ENCODE measurements at places on chromosomes 1 and 21.

DNA sequence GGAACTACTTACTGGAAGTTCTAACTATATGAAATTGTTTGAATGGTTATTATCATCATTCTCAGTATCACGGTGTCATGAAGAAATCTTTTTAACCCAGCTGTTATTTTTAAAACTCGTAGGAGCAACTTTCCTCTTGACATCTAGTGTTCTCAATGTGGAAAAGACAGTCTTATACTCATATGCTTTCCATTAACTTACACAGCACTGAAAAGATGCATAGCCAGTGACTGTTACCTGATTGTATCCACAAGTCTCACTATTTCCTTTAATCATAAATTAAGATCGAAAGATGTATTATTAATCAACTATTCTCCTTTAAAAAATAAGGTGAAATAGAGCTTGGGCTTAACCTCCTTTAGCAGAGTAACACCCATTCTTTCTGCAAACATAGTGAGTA is 59.7 kb upstream of the TNFSF4 start:
- no peak for DNase-seq

DNA sequence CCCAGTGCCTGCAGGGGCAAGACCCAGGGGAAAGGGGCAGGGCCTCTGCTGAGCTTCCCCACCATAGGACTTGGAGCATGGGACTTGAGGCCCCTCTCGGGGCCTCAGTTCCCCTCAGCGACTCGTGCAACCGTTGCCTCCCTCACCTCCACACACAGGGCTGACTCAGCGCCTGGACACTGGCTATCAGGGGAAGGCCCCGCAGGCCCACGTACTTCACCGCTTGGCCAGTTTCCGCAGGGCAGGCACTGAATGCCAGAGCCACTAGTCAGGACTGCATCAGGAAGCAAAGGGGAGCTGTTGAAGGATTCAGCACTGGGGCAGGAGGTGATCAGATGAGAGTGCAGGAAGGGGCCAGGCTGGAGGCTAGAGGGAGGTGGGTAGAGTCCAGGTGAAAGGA is 15.5 kb upstream of the FAM131C start:
- no peak for DNase-seq

- DNase-seq: no peak
These were observed 29.9 kb downstream of the PSMG1 start for GRCh38 chr21:39153373-39153772.

DNA sequence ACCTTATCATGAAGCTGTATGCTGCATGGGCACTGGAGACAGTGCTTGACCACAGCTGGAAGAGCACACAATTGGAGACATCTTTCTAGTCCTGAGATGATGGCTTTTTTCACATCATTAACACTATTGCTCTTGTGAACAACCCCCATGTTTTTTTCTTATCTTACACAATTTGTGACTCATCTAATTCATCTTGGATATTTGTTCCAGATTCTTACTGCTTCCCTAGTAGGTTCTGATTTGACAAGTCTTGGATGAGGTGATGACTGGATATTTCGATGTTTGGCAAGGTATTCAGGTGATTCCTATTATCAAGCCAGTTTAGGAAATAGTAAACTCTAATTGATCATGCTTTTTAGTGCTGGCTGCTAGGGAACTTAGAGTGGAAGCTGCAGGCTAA is 23.7 kb downstream of the HLX start:
- DNase-seq: no peak

GRCh38 chr1:109910123-109910962 is at the start of gene CSF1:
TSS of gene CSF1 (plus strand) at chr1:109910849. CDS start at chr1:109911024, 175 bp downstream.
- peak; percentile 76 for DNase-seq

DNA sequence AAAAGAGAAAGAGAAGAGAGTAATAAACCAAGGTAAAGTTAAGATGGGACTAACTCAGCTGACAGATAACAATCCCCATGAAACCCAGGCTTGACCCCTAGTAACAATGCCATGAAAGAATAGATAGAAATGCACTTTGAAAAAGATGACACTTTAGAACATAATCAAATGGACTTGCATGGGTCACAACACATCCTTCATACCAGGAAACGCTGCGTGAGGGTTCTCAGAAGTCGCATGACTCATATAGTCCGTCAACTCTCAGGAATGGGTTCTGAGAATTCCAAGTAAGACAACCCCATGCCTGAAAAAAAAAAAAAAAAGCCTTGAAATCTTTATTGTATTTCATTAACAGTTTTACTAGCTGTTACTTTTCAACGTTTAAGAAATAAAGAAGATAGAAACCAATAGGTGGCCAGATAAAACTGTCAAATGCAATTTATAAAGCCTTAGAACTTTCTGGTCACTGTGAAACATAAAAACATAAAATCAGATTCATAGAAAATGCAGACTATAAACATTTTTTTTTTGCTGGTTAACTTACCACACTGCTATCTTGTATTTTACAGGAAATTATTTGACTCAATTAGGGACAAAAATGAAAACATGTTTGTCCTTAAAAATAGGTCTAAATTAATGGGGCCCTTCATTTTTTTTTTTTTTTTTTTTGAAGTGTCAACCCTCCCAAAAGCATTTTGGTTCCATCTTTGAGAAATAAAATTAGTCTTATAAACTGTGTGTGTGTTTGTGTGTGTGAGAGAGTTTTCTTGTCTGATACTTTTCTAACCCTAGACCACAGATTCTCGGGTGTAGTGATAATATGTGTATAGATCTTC is 202.1 kb downstream of the NCAM2 start:
- no peak for DNase-seq

DNA sequence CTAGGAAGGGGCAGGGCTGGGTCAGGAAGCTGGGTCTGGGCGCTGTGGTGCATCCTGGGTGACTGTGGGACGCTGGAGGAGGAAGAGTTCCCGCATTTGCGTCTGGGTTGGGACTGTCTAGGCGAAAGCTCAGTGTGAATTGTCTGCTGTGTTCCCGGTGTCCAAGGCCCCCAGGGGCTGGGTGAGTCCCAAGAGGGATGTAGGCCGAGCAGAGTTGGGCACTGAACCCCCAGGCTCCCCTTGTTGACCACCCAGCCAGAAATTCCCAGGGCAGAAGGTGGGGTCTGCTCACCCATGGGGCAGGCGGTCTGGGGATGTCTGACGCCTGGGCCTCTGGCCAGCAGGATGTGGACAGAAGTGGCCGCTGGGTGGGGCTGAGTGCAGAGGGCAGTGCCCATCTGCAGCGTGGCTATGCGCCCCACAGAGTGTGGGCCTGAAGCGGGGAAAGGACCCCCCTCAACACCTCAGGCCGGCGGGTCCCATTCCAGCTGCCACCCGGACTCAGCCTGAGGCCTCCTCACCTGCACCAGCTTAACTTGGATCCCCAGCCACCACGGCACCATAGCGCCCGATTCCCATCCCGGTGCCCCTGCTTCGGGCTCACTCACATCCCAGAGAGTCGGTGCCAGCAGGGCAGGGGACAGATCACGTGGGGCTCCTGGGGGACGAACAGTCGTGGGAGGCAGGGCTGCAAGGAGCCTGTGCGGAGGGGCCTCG is 37.0 kb upstream of the POFUT2 start:
- DNase-seq: no peak

DNA sequence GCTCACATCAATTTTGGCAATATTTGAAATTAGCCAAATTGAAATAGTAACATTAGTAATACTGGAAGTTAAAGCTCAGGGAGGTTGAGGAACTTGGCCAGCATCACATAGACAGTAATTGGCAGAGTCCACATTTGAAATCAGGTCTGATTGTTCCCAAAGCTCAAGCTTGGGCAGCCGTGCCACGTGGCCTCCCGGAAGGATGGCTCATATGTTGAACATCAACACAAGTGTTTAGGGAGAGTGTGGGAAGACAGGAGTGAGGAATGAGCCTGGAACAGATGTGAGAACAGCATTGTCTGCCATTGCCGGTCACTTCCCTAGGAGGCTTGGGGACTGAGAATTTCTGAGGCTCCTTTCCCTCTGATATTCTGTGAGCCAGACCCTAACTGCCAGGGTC is 40.2 kb upstream of the RBM15 start:
- DNase-seq: no peak

DNA sequence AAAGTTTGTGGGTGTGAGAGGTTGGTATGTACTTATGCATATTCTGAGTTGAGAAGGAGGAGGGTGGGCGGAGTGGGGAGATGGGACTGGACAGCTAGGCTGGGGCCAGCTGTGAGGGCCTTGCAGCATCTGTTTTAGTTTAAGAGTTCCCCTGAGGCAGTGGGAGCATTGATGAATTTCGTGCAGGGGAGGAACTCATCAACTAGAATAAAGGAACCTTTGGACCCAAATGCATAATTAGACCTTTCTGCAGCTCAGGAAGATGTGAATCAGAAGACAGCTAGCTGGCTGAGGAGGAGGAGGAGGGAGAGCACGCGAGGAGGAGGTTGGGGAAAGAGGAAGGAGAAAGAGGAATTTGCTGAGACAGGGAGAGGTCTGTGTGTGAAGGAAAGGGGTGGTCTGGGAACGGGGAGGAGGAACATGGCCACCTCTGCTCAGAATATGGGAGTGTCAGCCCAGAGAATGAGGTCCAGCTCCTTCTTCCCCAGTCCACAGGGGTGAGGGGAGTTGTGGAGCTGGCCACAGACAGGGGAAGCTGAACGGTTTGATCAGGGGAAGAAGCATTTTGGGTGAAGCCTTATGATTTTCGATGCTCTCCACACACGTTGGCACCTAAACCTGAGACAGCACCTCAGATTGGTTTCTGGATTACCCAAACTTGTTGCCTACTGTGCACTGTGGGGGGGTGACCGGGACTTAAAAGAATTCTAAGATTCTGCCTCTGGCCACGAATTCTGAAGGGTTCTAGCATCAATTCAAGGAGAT is 27.7 kb downstream of the MYOG start:
- no peak for DNase-seq

- peak; percentile 77 for DNase-seq
These were observed 59.5 kb downstream of the IRF2BP2 start for GRCh38 chr1:234550341-234551031.

- no peak for DNase-seq
These were observed 150.1 kb downstream of the PLPP3 start for GRCh38 chr1:56429288-56429687.

- DNase-seq: peak; percentile 12
These were observed 31.2 kb downstream of the FMN2 start for GRCh38 chr1:240122639-240123613.

DNA sequence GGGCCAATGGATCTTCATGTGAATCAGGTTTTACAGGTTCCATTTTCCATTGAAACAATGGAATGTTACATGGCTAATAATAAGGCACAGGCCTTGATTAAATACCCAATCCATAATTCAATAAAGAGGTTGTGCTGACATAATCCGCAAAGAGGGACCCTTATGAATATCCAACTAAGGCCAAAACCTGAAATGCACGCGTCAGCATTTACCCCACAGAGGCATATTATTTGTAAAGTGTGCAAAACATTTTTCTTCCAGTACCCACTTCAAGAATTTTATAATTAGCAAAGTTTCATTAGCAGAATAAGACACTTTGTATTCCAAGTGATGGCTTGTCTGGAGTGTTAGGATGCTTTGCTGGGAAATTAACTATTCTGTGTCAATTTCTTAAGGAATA is 220.6 kb upstream of the C8B start:
- DNase-seq: no peak

- DNase-seq: no peak
These were observed 2.4 kb downstream of the VPS13D start for GRCh38 chr1:12232221-12232620.

GRCh38 chr1:236035681-236036101 is 29.2 kb downstream of the NID1 start:
- no peak for DNase-seq

GRCh38 chr21:27795418-27795817 is 828.5 kb upstream of the ADAMTS5 start:
- DNase-seq: no peak

DNA sequence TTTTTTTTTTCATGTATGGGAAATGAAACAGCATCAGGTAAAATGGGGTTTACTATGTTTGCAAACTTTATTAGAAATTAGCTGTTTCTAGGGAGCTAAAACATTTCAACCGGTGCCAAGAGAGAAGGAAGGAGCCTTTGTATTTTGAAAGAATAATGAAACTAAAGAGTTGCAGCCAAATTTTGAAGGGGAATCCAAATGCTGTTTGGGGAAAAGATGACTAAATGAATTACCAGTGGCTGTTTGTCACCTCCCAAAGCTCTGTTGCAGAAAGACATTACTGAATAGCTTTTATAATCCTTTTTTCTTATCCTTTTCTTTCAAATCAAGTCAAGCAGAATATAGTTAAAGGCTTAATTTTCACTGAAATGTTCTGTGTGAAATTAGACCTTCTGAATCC is 591.3 kb upstream of the ADGRL2 start:
- peak; percentile 42 for DNase-seq

DNA sequence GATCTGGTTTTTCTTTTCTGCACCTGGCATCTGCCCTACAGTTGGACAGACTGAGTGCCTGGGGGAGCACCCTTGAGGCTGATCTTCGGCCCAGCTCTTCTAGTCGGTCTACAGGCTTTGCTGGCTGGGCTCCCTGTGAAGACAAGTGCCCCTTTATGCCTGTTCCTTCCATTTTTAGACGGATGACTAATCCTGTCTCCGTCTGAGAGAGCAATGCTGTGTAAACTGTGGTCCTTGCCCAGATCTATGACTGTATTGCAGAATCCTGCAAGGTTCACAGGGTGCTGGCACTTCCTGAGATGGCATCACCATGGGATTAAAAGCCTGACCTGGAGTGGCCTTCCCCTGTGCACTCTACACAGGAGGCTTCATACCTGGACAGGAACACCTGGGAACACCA is 47.6 kb upstream of the SAMD13 start:
- DNase-seq: peak; percentile 90

GRCh38 chr1:89873770-89874169 is 52.9 kb downstream of the LRRC8D start:
- no peak for DNase-seq

- no peak for DNase-seq
These were observed 27.8 kb upstream of the A3GALT2 start for GRCh38 chr1:33348676-33349080.

DNA sequence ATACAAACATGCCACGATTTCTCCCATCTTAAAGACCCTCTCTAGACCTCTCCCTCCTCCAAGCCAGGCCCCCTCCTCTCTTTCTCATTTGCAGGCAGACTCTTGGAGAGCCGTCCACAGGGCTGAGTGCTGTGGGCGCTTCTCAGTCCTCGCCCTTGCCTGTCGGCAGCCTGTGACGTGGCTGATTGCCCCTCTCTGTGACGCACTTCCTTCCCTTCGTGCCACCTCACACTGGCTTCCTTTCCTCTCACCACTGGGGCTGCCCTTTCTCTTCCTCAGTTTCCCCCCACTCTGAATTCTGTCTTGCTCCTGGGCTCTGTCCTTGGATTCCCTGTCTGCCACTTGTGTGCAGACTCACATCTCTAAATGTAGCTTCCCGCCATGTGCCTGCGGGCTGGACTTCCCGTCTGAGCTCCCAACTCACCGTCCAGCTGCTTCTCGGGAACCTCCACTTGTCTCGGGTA is 227.2 kb downstream of the CAMTA1 start:
- DNase-seq: no peak
